ENCODE measurements at places on chromosomes 6 and 20. TPM values are rescaled to one million over a fixed set of nuclear protein-coding genes. Genes with fewer than 3 reads are reported as not detected.
A peak's percentile ranks its signal among the peaks of the same experiment; 100 is the strongest.

- no peaks in the 10 kb centered on the region for H3K4me1 ChIP-seq
- H3K36me3 ChIP-seq, result no peaks in the 10 kb centered on the region
- H3K27me3 ChIP-seq, result no peaks in the 10 kb centered on the region
- DNase-seq, result no peak
- no peak overlapping the region for H3K4me3 ChIP-seq
Measured at GRCh38 chr6:151948002-151948743, 140.7 kb downstream of the ESR1 start.

KHDC1L gene
- not detected for total RNA-seq

B3GAT2 gene
- not detected for total RNA-seq

GRCh38 chr20:37336369-37337207 is 9.4 kb upstream of the SRC start:
- H3K27ac ChIP-seq, result peak overlapping the region; percentile 51
- H3K4me1 ChIP-seq, result peaks cover 6% of the 10 kb centered on the region
- no peaks in the 10 kb centered on the region for H3K36me3 ChIP-seq

GRCh38 chr6:139369568-139370282 is 4.7 kb downstream of the CITED2 start:
- peak overlapping the region; percentile 52 for H3K27ac ChIP-seq
- no peak overlapping the region for H3K4me3 ChIP-seq
- H3K36me3 ChIP-seq, result no peaks in the 10 kb centered on the region
- no peaks in the 10 kb centered on the region for H3K27me3 ChIP-seq
- peaks cover 15% of the 10 kb centered on the region for H3K4me1 ChIP-seq

DNA sequence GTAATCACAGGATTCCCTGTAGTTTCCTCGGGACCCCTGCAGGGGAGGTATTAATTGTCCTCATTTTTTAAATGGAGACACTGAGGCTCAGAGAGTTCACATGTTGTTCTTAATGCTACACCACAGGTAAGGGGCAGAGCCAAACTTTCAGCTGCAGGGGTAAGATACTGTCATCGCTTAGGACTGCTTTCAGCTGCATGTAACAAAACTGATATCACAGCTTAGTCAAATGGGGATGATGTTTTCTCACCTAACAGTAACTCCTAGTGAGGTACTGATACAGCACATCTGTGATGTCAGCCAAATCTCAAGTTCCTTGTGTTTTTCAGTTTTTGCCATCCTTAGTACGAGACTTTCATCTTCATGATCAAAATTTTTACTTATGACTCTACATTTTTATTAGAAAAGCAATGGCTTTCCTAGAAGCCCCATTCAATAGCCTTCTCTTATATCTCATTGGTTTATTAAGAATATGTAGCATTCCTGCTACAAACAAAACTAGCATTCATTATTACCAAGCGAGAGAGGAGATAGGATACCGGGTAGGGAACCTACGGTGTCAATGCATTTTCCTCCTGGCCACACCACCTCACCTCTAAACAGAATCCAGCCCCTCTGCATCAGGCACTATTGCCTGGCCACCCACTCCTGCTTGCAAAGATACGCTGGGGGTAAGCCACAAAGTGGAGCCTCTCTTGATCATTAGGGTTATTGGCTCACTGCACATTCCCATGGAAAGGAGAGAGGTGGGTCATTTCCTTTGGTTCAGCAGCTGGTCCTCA is 557.5 kb downstream of the CD83 start:
- DNase-seq, result no peak
- no peaks in the 10 kb centered on the region for H3K4me1 ChIP-seq
- H3K27ac ChIP-seq, result no peak overlapping the region
- no peak overlapping the region for H3K4me3 ChIP-seq
- no peaks in the 10 kb centered on the region for H3K27me3 ChIP-seq
- H3K36me3 ChIP-seq, result no peaks in the 10 kb centered on the region

DNA sequence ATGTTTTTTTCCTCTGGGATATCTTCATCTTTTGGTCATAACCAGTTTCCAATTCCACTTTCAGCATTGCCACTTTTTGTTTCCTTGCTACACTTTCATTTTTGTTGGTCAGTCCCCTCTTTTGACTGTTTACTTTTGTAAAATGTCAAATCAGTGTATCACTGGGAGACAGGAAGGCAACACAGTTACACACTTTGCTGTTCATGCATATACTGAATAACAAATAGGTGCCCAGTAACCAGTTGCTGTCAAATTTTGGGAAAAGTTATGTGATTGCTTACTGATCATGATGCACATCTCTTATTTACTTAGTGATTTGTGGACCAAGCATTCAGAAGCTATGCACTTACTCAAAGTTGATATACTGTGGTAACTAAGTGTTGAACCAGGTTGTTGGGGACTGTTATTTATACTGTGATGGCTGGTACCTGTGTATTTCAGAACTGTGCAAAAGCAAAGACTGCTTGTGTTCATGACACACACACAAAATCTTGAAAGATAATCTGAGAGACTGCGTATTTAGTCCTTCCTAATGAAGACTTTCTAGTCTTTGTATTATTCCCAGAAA is 41.0 kb downstream of the ZNF292 start:
- no peak overlapping the region for H3K4me3 ChIP-seq
- H3K27ac ChIP-seq, result no peak overlapping the region
- DNase-seq, result no peak
- no peaks in the 10 kb centered on the region for H3K27me3 ChIP-seq

GRCh38 chr20:17825960-17826843 is 126.4 kb downstream of the BANF2 start:
- no peak overlapping the region for H3K4me3 ChIP-seq
- H3K27ac ChIP-seq, result no peak overlapping the region
- H3K36me3 ChIP-seq, result no peaks in the 10 kb centered on the region
- no peak for DNase-seq

GRCh38 chr6:48036316-48036715 is 74.7 kb downstream of the PTCHD4 start:
- H3K36me3 ChIP-seq, result no peaks in the 10 kb centered on the region
- H3K27ac ChIP-seq, result no peak overlapping the region
- H3K4me3 ChIP-seq, result no peak overlapping the region
- no peak for DNase-seq

DNA sequence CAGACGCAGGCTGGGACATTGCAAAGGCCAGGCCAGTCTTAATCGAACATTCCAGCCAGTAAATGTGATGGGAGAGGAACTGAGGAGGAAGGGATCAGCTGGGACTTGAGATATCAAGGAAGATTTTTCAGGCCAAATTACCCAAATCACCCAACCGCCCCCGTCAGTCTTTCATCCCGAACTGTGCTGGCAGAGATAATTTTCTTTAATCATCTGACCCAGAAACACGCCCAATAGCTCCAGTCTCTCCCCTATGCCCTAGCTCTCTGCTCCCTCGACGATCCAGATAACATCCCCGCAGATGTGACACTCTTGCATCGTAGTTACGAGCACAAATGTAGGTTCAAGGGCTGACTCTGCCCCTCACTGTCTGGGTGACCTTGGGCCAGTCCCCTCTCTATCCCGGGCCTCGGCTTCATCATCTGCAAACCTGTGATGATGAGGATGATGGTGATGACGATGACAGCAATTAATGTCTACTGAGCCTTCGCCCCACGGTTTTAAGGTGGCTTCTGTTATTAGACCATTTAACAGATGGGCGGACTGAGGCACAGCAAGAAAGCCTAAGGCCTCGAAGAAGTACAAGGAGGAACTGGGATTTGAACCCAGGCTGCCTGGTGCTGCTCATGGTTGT is 118.6 kb downstream of the PREX1 start:
- H3K27me3 ChIP-seq, result no peaks in the 10 kb centered on the region
- no peaks in the 10 kb centered on the region for H3K36me3 ChIP-seq
- no peaks in the 10 kb centered on the region for H3K4me1 ChIP-seq
- no peak overlapping the region for H3K27ac ChIP-seq
- DNase-seq, result no peak

- H3K4me1 ChIP-seq, result no peaks in the 10 kb centered on the region
- no peak overlapping the region for H3K4me3 ChIP-seq
- peak overlapping the region; percentile 73 for H3K27ac ChIP-seq
Measured at GRCh38 chr6:25405442-25405841, 126.3 kb downstream of the CARMIL1 start.

GRCh38 chr6:149939356-149939648 is 2.5 kb upstream of the ULBP2 start:
- no peak overlapping the region for H3K4me3 ChIP-seq
- no peak overlapping the region for H3K27ac ChIP-seq
- H3K4me1 ChIP-seq, result peaks cover 9% of the 10 kb centered on the region
- H3K36me3 ChIP-seq, result no peaks in the 10 kb centered on the region
- peaks cover 44% of the 10 kb centered on the region for H3K27me3 ChIP-seq
- DNase-seq, result no peak

SLC22A16 gene
- total RNA-seq, result 1.1 TPM

MYCT1 gene
- 4.8 TPM for total RNA-seq

TMEM200A gene
- total RNA-seq, result 20.4 TPM

DNA sequence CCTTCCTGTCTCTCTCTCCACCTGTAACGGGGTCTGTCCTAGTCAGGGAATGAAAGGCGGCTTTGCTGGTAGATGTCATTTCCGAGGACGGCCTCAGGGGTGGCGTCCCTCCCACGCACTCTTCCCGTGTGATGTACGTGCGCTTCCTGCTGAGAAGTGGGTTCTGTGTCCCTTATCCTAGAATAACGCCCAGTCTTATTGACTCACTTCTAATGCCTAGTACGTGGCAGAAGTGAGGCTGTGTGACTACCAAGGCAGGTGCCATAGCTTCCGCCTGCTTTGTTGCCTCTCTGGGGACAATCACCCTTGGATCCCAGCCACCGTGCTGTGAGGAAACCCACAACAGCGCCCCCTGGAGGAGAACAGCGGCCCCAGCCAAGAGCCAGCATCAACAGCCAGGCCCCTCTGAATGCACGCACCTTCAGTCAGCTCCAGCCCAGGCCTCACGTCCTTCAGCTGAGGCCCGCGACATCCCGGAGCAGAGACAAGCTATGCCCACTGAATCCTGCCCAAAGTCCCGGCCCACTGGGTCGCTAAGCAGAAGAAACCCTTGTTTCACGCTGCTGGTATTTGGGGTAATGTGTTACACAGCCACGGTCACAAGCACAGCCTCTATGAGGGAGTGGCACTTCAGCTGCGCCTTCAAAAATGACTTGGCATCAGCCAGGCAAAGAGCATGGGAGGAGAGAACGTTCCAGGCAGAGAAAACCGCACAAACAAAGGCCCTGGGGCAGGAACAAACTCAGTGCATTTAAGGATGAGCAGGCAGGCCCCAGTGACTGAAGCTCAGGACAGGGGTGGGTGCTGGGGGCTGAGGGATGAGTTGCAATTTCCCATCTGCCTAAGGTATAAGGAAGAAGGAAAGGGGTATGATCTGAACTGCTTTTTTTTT is 224.2 kb downstream of the NFATC2 start:
- H3K36me3 ChIP-seq, result no peaks in the 10 kb centered on the region
- peak; percentile 80 for DNase-seq
- no peak overlapping the region for H3K27ac ChIP-seq

DNA sequence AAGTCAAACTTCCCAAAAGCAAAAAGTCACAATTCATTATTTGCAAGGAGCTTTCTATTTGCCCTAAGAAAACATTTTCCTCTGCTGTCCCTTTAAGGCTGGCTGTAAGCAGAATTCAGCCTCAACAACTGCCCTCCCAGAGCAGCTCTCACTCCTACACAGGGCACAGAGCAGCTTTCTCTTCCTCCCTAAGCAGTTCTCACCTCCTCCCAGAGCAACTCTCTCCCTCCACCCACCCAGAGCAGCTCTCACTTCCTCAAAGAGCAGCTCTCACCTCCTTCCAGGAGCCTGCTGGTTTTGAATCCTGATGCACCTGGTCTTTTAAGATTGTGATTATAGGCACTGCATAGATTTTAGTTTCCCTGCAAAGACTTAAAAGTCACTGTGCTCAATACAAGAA is 120.6 kb upstream of the TMEM181 start:
- no peaks in the 10 kb centered on the region for H3K36me3 ChIP-seq
- H3K27me3 ChIP-seq, result no peaks in the 10 kb centered on the region
- no peaks in the 10 kb centered on the region for H3K4me1 ChIP-seq
- no peak overlapping the region for H3K27ac ChIP-seq
- DNase-seq, result no peak

- H3K4me3 ChIP-seq, result no peak overlapping the region
- no peak for DNase-seq
- H3K27ac ChIP-seq, result no peak overlapping the region
- no peaks in the 10 kb centered on the region for H3K4me1 ChIP-seq
- H3K27me3 ChIP-seq, result no peaks in the 10 kb centered on the region
Measured at GRCh38 chr6:135819665-135820064, 31.8 kb upstream of the PDE7B start.

GRCh38 chr6:29813809-29814208 is 13.8 kb upstream of the HLA-G start:
- no peaks in the 10 kb centered on the region for H3K36me3 ChIP-seq
- no peaks in the 10 kb centered on the region for H3K4me1 ChIP-seq
- H3K4me3 ChIP-seq, result no peak overlapping the region
- no peaks in the 10 kb centered on the region for H3K27me3 ChIP-seq

MOG gene
- total RNA-seq, result not detected

- no peaks in the 10 kb centered on the region for H3K27me3 ChIP-seq
- no peak overlapping the region for H3K27ac ChIP-seq
- no peaks in the 10 kb centered on the region for H3K36me3 ChIP-seq
- H3K4me3 ChIP-seq, result no peak overlapping the region
- H3K4me1 ChIP-seq, result no peaks in the 10 kb centered on the region
Measured at GRCh38 chr6:1631251-1631650, 21.5 kb downstream of the FOXC1 start.

All from colonic mucosa (tissue), 4 donors.